ENCODE measurements at places on chromosomes 3 and 15. TPM values are rescaled to one million over a fixed set of nuclear protein-coding genes. Genes with fewer than 3 reads are reported as not detected.

- DNase-seq = peak; percentile 61
These were observed 35.8 kb downstream of the ST8SIA2 start for GRCh38 chr15:92429378-92430068.

- DNase-seq = no peak
These were observed 219.4 kb upstream of the BHLHE40 start for GRCh38 chr3:4759689-4760312.

- no peak for DNase-seq
These were observed 415.1 kb upstream of the NECTIN3 start for GRCh38 chr3:110656394-110657025.

DNA sequence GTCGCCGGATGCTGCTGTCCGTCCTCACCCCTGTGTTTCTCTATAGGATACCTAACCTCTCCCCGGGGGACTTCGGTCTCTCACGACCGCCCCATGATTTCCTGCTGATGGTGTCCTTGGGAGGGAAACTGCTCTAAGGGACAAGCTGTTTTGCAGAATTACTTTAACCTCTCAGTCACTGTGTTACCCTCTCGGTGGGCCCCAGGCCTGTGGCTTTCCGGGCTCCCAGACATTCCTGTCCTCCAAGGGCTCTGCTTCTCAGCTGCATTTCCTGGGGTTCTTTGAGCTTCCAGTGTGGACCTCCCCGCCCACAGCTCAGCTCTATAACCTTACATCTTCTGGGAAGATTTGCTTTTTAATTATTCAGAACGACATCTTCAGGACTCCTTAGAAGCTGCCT, 40.9 kb downstream of the CHST2 start:
- DNase-seq = no peak

DNA sequence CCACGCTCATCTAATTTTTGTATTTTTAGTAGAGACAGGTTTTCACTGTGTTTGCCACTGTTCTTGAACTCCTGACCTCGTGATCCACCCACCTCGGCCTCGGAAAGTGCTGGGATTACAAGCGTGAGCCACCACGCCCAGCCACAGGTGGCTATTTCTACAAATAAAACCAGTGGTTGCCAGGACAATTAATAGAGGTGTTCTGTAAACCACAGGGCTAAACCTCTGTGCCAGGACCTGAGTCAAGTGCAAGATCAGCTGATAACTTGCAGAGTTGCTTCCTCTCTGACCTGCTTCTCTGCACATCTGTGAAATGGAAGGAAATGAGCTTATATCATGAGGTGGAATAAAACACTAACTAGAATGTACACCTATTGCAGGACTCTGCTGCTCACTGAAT, 72.8 kb downstream of the CD200R1L start:
- no peak for DNase-seq

DNA sequence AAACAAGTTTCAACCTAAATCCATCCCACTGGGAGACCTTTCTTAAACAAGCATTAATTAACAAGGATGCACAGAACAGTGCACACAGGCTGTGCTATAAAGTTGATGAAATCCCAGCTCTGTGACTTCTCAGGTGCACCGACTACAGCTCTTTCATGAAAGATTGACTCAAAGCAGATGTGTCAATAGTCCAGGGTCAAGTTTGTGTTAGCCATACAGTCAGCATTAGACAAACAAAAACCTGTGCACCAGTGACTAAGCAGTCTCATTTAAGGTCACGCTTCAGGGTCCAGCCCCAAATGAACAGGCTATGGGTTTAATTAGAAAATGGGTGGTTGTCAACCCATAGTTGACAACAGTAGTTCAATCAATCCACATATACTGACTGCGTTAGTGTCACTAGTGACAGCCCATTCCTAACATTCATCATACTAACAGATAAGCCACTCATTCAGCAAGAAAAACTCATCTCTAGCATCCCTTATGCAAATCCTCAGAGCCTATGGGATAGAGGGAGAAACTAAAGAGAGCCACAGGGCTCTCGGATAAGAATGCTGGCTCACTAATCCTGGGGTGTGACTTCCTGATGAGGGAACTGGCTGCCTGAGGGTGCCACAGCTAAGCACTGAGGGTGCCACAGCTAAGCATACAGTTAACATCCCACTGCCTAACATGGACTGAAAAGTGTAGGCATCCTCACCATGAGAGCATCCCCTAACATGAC, 84.1 kb downstream of the WNT5A start:
- DNase-seq = peak; percentile 66

GRCh38 chr15:100426937-100427336, 85.2 kb upstream of the ADAMTS17 start:
- DNase-seq = no peak

Gene CHL1
- total RNA-seq = 1.6 TPM

Gene ARF4
- total RNA-seq = 172 TPM

Gene PIGZ
- total RNA-seq = under 0.01 TPM

Measured in IMR-90 (cell line).